Esophagus squamous epithelium (tissue), 5 donors: ENCODE measurements at places on chromosomes 7 and 10. TPM values are rescaled to one million over a fixed set of nuclear protein-coding genes. Genes with fewer than 3 reads are reported as not detected.

GRCh38 chr7:13803134-13803533 lies 186.3 kb downstream of the ETV1 start:
- H3K27me3 ChIP-seq = no peaks in the 10 kb centered on the region
- no peaks in the 10 kb centered on the region for H3K36me3 ChIP-seq
- H3K4me1 ChIP-seq = no peaks in the 10 kb centered on the region
- DNase-seq = no peak
- H3K4me3 ChIP-seq = no peak overlapping the region
- no peak overlapping the region for H3K27ac ChIP-seq

- no peaks in the 10 kb centered on the region for H3K36me3 ChIP-seq
- no peak overlapping the region for H3K27ac ChIP-seq
- H3K4me3 ChIP-seq = peak overlapping the region; percentile 46
- H3K27me3 ChIP-seq = peaks cover 50% of the 10 kb centered on the region
- no peak for DNase-seq
These were observed 3.2 kb upstream of the GATA3 start for GRCh38 chr10:8051109-8051821.

DNA sequence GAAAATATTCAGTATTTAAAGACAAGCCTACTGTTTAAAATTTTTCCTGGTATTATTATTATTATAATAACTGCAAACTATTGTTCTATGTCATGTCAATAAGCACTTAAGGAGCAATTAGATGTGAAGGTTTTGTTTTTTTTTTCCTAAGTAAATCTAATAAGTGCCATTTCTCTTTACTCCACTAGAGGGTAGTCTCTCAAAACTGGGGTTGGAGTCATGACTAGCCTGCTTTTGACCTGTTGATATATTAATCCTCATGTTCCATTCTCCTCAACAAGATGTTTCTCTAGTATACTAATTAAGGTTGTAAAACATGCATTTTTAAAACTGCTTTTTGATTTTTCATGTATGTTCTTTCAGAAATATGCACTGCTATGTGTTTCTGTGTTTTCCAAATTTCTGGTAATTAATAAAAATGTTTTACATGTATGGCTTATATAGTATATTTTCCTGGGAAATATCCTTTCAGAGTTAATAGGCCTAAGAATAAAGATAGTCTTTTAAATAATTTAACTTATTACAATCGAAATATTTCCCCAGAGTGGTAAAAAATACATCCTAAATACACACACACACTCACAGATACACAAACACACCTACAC lies 1.0 kb upstream of the LRRN3 start:
- H3K4me1 ChIP-seq = peaks cover 11% of the 10 kb centered on the region
- H3K36me3 ChIP-seq = no peaks in the 10 kb centered on the region
- H3K4me3 ChIP-seq = no peak overlapping the region
- DNase-seq = no peak

DNA sequence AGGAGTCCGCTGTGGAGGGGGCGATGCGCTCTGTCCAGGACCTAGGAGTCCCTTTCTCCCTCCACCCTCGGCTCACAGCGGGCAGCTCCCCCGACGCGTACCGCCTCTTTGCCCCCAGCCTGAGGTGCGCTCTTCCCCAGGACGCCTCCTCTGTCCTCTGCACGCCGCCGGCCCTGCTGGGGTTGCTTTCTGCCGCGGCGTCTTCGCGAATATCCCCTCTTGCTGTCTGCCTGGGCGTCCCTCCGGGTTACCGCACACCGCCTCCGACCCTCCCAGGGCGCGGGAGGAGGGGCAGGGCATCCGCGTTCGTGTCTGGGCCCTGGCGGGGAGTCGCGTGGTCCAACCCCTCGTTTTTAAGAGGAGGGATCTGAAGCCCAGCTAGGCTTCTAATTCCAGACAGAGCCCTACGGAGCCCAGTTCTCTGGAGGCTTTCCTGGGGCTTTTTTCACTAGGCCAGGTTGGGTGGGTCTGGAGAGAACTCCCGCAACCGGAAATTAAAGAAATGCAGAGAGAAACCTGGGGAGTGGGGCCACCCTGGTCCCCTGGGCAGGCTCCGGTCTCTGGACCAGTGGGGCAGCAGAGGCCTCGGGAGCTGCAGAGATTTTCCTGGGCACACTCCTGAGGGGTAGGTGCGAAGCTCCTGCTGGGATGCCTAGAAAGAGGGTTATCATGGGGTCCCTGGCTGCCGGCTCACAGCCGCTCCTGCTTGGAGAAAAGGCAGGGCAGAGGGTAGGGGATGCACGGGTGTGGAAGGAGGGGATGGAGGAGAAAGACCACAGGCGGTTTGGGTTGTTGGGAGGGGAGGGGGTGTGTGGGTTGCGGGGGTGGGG lies 166.9 kb downstream of the UBE2H start:
- H3K27ac ChIP-seq = no peak overlapping the region
- H3K36me3 ChIP-seq = no peaks in the 10 kb centered on the region
- DNase-seq = no peak
- peaks cover 57% of the 10 kb centered on the region for H3K27me3 ChIP-seq

DNA sequence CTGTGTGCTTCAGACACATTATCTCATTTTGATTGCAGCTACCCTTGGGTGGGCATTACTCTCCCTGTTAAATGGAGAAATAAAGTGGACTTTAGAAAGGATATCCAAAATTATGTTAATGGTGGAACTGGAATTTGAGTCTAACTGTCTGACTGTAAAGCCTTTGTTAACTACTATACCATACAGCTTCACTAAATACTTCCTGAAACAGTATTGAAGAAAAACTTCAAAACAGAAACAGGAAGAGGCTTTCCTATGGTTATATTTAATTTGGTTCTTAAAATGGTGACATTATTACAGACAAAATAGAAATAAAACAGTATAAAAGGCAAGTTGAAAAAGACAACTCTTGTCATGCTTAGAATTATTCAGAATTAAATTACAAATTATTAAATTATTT lies 25.0 kb downstream of the SPAG6 start:
- no peaks in the 10 kb centered on the region for H3K36me3 ChIP-seq
- no peak overlapping the region for H3K27ac ChIP-seq
- H3K4me1 ChIP-seq = no peaks in the 10 kb centered on the region
- no peaks in the 10 kb centered on the region for H3K27me3 ChIP-seq

- no peak for DNase-seq
- H3K27me3 ChIP-seq = no peaks in the 10 kb centered on the region
- peaks cover 11% of the 10 kb centered on the region for H3K36me3 ChIP-seq
- no peak overlapping the region for H3K4me3 ChIP-seq
- no peak overlapping the region for H3K27ac ChIP-seq
These were observed 56.7 kb upstream of the GTF2IRD1 start for GRCh38 chr7:74396993-74397392.

- no peaks in the 10 kb centered on the region for H3K36me3 ChIP-seq
- H3K27ac ChIP-seq = no peak overlapping the region
- no peak overlapping the region for H3K4me3 ChIP-seq
- H3K27me3 ChIP-seq = no peaks in the 10 kb centered on the region
- no peaks in the 10 kb centered on the region for H3K4me1 ChIP-seq
These were observed 182.0 kb upstream of the PPP1R3A start for GRCh38 chr7:114100810-114101209.

GRCh38 chr7:120760050-120760449 lies 97.9 kb downstream of the TSPAN12 start:
- no peak overlapping the region for H3K4me3 ChIP-seq
- H3K27ac ChIP-seq = no peak overlapping the region
- no peaks in the 10 kb centered on the region for H3K36me3 ChIP-seq
- no peaks in the 10 kb centered on the region for H3K27me3 ChIP-seq

- no peak overlapping the region for H3K4me3 ChIP-seq
- no peaks in the 10 kb centered on the region for H3K36me3 ChIP-seq
- no peaks in the 10 kb centered on the region for H3K4me1 ChIP-seq
- no peak for DNase-seq
- H3K27me3 ChIP-seq = no peaks in the 10 kb centered on the region
These were observed 26.7 kb downstream of the PLPP4 start for GRCh38 chr10:120483651-120484301.

- no peaks in the 10 kb centered on the region for H3K36me3 ChIP-seq
- no peak overlapping the region for H3K27ac ChIP-seq
- no peak overlapping the region for H3K4me3 ChIP-seq
- H3K27me3 ChIP-seq = no peaks in the 10 kb centered on the region
- no peaks in the 10 kb centered on the region for H3K4me1 ChIP-seq
- no peak for DNase-seq
These were observed 88.0 kb downstream of the TMEM178B start for GRCh38 chr7:141161550-141162535.

DNA sequence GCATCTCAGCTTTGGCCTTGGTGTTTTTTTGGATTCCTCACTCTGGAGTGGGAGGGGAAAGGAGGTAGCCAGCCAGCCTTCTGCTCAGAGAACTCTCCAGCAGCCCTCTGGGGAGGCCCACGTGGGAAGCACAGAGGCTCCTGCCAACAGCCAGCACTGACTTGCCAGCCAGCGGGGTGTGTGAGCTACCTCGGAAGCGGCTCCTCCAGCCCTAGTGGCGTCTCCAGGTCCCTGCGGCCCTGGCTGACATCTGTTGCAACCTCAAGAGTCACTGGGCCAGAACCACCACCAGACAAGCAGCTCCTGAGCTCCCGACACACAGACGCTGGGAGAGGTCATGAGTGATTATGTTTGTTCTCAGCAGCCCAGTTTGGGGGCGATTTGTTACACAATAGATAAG lies 180.2 kb upstream of the FZD8 start:
- H3K4me3 ChIP-seq = no peak overlapping the region
- no peaks in the 10 kb centered on the region for H3K36me3 ChIP-seq
- no peak overlapping the region for H3K27ac ChIP-seq
- H3K4me1 ChIP-seq = peaks cover 3% of the 10 kb centered on the region
- DNase-seq = no peak

- no peaks in the 10 kb centered on the region for H3K27me3 ChIP-seq
- peaks cover 16% of the 10 kb centered on the region for H3K4me1 ChIP-seq
- DNase-seq = no peak
- H3K4me3 ChIP-seq = peak overlapping the region; percentile 57
- peak overlapping the region; percentile 43 for H3K27ac ChIP-seq
These were observed 46.4 kb downstream of the RAMP3 start for GRCh38 chr7:45203936-45204445.

- no peak overlapping the region for H3K4me3 ChIP-seq
- DNase-seq = no peak
- no peak overlapping the region for H3K27ac ChIP-seq
- no peaks in the 10 kb centered on the region for H3K4me1 ChIP-seq
These were observed 600.9 kb upstream of the MKI67 start for GRCh38 chr10:128727114-128727513.

GRCh38 chr7:96936621-96937020 lies 68.7 kb upstream of the DLX6 start:
- H3K4me1 ChIP-seq = no peaks in the 10 kb centered on the region
- no peak for DNase-seq
- H3K36me3 ChIP-seq = no peaks in the 10 kb centered on the region
- no peak overlapping the region for H3K4me3 ChIP-seq
- no peaks in the 10 kb centered on the region for H3K27me3 ChIP-seq

GRCh38 chr10:51666456-51666855 lies 32.9 kb downstream of the CSTF2T start:
- H3K4me1 ChIP-seq = no peaks in the 10 kb centered on the region
- H3K36me3 ChIP-seq = no peaks in the 10 kb centered on the region
- H3K4me3 ChIP-seq = no peak overlapping the region

GRCh38 chr10:71001470-71001869 lies 113.1 kb upstream of the PCBD1 start:
- no peaks in the 10 kb centered on the region for H3K27me3 ChIP-seq
- no peaks in the 10 kb centered on the region for H3K4me1 ChIP-seq
- H3K27ac ChIP-seq = no peak overlapping the region

DNA sequence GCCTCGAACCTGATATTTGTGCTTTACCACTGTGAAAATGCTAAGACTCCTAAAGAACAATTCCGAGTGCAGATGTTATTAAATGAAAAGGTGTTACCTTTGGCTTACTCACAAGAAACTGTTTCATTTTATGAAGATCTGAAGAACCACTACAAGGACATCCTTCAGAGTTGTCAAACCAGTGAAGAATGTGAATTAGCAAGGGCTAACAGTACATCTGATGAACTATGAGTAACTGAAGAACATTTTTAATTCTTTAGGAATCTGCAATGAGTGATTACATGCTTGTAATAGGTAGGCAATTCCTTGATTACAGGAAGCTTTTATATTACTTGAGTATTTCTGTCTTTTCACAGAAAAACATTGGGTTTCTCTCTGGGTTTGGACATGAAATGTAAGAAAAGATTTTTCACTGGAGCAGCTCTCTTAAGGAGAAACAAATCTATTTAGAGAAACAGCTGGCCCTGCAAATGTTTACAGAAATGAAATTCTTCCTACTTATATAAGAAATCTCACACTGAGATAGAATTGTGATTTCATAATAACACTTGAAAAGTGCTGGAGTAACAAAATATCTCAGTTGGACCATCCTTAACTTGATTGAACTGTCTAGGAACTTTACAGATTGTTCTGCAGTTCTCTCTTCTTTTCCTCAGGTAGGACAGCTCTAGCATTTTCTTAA lies 47.7 kb downstream of the MINPP1 start:
- no peak overlapping the region for H3K4me3 ChIP-seq
- H3K4me1 ChIP-seq = no peaks in the 10 kb centered on the region
- peaks cover 10% of the 10 kb centered on the region for H3K36me3 ChIP-seq
- H3K27me3 ChIP-seq = no peaks in the 10 kb centered on the region
- H3K27ac ChIP-seq = no peak overlapping the region

DNA sequence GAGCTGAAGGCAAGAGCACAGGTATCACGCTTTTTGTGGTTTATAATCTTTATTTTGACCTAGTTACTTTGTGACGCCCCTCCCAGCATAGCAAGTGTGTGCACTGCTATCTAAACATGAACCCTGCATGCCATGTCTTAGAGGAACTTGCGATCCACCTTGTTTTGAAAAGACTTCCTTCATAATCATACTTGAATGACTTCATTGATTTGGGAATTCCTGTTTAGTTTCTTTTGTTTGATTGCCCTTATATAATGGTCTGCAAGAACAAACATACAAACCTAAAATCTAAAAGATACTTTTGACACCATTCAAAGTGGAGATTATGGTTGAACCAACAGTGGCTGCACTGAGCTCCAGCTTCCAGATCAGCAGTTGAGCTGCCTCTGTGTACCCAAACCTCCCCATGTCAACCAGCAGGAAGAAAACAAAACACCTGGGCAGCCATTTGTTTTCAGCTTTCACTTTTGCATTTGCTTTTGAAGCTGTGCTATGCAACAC lies 132.6 kb downstream of the CELF2 start:
- peaks cover 6% of the 10 kb centered on the region for H3K4me1 ChIP-seq
- no peak for DNase-seq
- H3K27me3 ChIP-seq = no peaks in the 10 kb centered on the region
- no peak overlapping the region for H3K4me3 ChIP-seq

GRCh38 chr10:127619546-127620325 lies 70.6 kb downstream of the NPS start:
- no peaks in the 10 kb centered on the region for H3K4me1 ChIP-seq
- no peaks in the 10 kb centered on the region for H3K27me3 ChIP-seq
- no peak overlapping the region for H3K4me3 ChIP-seq
- no peak for DNase-seq

- no peak for DNase-seq
- peaks cover 47% of the 10 kb centered on the region for H3K27me3 ChIP-seq
- H3K4me3 ChIP-seq = no peak overlapping the region
- peaks cover 18% of the 10 kb centered on the region for H3K4me1 ChIP-seq
- H3K27ac ChIP-seq = no peak overlapping the region
- no peaks in the 10 kb centered on the region for H3K36me3 ChIP-seq
These were observed 2.3 kb downstream of the ZNF804B start for GRCh38 chr7:88761779-88762178.

- peak overlapping the region; percentile 15 for H3K27ac ChIP-seq
- no peaks in the 10 kb centered on the region for H3K27me3 ChIP-seq
- no peak overlapping the region for H3K4me3 ChIP-seq
- H3K4me1 ChIP-seq = peaks cover 6% of the 10 kb centered on the region
These were observed 61.8 kb downstream of the FGFR2 start for GRCh38 chr10:121536310-121536913.

Gene TMUB1
- 51.0 TPM for total RNA-seq

Gene FAM237B
- not detected for total RNA-seq

Gene LBX1
- not detected for total RNA-seq

Gene SPDYE1
- not detected for total RNA-seq

Gene AKR1D1
- total RNA-seq = not detected

Gene OGDHL
- total RNA-seq = under 0.01 TPM

Gene BAMBI
- total RNA-seq = 3.3 TPM
